NCI-H1417 (cell line): ENCODE measurements at places on chromosomes 11 and 22.

GRCh38 chr11:133903875-133904817, 52.6 kb downstream of the IGSF9B start:
- DNase-seq, result no peak

DNA sequence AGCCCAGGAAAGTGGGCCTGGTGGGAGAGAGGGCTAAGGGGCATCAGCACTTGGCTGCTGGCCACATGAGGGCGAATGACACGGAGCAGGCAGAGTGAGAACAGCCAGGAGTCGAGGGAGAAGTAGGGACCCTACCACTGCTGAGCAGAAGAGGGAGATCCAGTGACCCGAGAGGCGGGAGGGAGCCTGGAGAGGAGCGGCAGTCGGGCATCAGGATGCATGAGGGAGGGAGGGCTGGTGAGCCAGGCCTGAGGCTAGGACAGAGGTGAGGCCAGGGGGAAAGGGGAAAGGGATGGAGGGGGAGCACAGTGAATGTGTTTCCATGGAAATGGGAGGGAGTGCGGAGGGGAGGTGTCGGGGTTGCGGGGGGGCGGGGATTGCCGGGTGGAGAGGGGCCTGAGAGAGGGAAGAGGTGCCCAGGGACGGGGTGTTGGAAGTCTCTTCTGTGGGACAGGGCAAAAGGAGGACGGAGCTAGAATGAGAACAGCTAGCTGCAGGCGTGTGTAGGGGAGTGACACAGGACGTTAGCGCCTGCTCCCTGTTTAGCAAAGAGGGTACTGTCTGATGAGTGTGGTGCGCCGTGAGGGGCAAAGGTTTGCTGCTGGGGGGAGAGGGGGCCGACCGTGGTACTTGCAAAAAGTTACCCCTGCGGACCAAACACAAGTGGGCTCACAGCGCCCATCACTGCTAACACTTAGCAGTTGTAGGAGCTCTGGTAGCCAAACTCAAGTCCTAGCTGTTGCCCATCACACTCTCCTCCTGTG, 37.1 kb upstream of the WNT11 start:
- no peak for DNase-seq

GRCh38 chr11:122744357-122744756, 88.8 kb downstream of the UBASH3B start:
- DNase-seq, result no peak

GRCh38 chr22:35930933-35931332, 97.7 kb downstream of the RBFOX2 start:
- DNase-seq, result peak; percentile 72

- DNase-seq, result peak; percentile 48
Observed at GRCh38 chr22:38228873-38229740, 27.3 kb downstream of the MAFF start.

DNA sequence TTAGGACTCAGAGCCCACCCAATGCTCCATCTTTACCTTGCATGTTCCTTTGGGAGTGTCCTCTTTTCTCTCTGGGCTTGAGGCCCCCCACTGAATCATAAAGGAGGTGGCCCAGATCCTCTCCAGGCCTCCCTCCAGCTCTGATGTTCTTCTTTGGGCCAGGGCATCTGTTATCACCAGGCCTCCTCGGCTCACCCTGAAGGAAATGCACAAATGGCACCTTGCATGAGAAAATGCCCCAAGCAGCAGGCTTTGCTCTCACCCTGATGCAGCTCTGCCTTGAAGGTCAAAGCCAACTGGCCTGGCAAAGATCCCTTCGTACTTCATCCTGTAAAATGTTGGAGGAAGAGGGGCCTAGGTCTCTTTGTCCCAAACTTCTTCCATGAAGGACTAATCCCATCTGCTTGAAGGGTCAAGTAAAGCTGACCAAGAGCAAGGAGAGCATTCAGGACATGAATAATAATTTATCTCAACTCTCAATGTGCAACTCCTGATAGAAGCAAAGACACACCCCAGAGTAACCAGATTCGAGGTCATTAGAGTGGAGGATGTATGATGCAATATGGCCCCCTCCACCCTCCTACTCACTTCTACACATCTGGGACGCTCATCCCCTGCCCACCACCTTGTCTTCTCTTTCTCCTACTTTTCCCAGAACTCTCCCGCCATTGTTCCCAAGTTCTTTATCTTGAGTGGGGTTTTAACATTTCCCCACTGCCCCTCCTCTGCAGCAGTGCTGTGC, 9.5 kb downstream of the APOL6 start:
- no peak for DNase-seq

GRCh38 chr11:89498845-89499448, 7.8 kb upstream of the NOX4 start:
- DNase-seq, result no peak

GRCh38 chr11:114295676-114296604, at the start of gene NNMT:
TSS of gene NNMT (plus strand) at chr11:114296399. CDS start at chr11:114296557, 158 bp downstream.
- no peak for DNase-seq

GRCh38 chr11:118715245-118715831, 35.9 kb upstream of the TREH start:
- DNase-seq, result no peak

GRCh38 chr22:31229402-31230079, 17.4 kb downstream of the LIMK2 start:
- no peak for DNase-seq

DNA sequence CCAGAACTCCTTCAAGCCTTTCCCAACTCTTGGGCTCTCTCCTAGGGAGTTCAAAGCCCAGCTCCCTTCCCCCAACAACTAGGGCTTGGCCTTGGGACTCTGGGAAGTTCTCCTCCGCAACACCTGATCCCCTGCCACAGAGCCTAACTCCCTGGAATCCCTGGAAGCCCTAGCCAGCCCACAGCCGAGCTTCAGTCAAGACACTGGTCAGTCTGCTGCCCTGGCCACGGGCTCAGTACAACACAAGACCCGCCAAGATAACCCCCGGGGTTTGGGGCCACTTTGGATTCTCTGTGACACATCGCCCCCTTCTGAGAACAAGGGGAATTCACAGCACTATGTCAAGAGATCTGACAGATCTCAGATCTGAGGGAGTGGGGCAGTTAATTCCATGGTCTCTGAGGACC, 58.3 kb downstream of the SLC22A12 start:
- no peak for DNase-seq

GRCh38 chr22:29607426-29607825, 4.0 kb downstream of the NF2 start:
- DNase-seq, result no peak

- peak; percentile 16 for DNase-seq
Observed at GRCh38 chr11:45091563-45092403, 54.7 kb upstream of the PRDM11 start.
